Dermis blood vessel endothelial cell (primary cell): ENCODE measurements at places on chromosomes 3 and 15.

DNA sequence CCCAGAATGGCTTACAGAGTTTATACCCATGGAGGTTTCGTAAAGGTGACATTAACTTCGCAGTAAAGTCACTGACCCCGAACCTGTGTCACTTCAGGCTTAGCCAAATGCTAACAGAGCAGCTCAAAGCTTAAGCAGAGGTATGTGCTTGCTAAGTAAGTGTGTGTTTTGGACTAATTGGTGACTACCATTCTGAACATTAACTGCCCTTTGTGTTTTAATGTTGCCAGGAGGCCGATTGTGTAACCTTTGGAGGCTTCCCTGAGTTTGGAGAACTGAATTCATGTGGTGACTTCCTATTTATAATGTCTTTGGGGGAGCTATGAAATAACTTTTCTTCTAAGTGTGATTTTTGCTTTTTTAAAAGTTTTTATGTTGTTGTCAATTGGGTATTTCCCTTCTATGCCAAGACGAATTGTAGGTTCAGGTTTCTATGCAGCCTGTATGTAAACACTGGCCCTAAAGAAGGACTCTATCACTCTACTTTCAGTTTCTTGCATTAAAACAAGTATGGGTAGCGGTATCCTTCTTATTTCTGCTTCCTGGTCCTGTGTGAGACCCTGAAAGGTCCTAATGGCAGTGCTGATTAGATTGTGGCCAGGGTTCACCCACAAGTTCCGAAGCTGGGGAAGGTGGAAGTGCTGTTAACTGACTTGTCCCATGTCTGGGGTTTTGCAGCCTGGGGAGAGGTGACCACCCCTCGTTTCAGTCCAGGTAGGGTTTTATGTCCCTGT, 86.3 kb downstream of the IGF1R start:
- no peak for DNase-seq

DNA sequence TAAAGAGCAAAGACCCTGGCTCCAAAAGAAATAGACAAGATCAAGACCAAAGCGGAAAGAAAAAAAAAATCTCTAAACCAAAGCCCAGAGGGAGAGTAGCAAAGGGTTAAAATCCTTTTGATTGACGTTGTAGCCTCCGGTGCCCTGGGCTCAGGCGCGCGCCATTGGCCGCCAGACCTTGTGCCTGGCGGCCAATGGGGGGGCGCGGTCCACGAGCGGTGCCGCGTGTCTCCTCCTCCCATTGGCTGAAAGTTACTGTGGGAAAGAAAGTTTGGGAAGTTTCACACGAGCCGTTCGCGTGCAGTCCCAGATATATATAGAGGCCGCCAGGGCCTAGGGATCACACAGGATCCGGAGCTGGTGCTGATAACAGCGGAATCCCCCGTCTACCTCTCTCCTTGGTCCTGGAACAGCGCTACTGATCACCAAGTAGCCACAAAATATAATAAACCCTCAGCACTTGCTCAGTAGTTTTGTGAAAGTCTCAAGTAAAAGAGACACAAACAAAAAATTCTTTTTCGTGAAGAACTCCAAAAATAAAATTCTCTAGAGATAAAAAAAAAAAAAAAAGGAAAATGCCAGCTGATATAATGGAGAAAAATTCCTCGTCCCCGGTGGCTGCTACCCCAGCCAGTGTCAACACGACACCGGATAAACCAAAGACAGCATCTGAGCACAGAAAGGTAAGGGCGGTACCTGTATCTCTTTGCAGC, at the start of gene HES1:
HES1 (plus strand) TSS at position 343 of the 713 bp plus-strand sequence; CDS start at position 576, 233 bp downstream.
- DNase-seq: peak; percentile 99

- DNase-seq: no peak
These were observed 61.7 kb upstream of the AKAP13 start for GRCh38 chr15:85318732-85319076.

DNA sequence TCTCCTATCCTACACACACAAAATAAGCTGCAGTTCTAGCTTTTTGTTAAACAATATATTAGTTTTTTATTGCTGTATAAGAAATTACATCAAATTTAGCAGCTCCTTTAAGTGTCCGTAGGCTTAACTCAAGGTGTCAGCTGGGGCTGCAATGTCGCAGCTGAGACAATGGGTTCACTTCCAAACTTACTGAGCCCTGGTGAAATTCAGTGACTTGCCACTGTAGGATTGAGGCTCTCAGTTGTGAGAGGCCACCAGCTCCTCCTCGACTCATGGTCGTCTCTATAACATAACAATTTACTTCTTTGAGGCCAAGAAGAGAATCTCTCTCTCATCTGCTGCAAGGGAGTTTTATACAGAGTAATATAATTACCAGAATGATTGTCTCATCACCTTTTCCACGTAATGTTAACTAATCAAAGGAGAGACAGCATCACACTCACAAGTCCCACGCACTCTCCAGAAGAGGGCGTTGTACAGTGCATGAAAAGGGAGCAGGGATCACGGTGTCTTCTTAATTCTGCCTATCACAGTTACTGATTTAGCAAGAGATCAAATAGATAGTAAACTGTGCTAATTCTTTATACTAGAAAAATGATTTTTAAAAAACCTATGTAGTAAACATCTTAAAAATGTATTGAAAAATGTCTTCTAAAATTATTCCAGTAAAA, 735.6 kb upstream of the GBE1 start:
- DNase-seq: no peak

- DNase-seq: no peak
These were observed 288.2 kb downstream of the ADAMTS17 start for GRCh38 chr15:100053474-100054121.

- no peak for DNase-seq
These were observed 893.3 kb upstream of the GBE1 start for GRCh38 chr3:82654708-82655107.

GRCh38 chr3:185661772-185662171, 75.7 kb downstream of the SENP2 start:
- DNase-seq: no peak

DNA sequence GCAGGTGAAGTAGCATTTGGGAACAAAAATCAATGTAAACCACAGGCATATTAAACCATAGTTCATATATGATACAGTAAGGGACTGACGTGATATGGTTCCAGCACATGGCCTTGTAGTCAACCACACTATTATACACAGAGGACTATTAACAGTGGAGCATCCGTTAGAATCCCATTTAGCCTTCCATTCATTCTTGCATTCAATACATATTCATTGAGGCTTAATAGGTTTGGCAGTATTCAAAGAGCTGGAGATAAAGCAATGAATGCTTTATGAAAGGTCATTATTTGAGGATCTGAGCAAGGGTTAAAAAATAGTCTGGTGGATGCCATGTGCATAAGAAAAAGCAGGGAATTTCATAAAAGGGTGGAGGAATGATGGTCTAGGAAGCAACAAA, 89.1 kb downstream of the MME start:
- no peak for DNase-seq
